Sigmoid colon (tissue), 7 donors: ENCODE measurements at places on chromosomes 4 and X.

GRCh38 chrX:46884799-46885198, 27.4 kb upstream of the JADE3 start:
- H3K4me3 ChIP-seq: no peak overlapping the region
- no peak for DNase-seq
- no peaks in the 10 kb centered on the region for H3K27me3 ChIP-seq
- H3K4me1 ChIP-seq: no peaks in the 10 kb centered on the region

DNA sequence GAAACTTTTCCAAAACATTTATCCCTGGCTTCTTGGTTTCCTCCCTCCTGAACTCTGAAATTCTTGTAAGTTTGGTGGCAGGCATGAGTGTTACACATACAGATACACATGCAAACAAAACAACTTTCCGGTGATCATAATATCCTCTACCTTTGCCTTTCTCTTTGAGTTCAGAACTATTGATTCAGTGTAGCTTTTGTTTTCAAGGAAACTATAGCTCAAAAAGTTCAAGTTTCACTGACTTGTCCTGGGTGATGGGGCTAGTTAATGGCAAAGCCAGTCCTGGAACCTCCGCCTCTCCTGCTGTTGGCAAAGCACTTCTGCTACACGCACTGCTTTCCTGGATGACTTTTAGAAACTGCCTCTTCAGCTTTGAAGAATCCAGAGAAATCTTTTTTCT, 177.3 kb upstream of the FAT1 start:
- no peak overlapping the region for H3K4me3 ChIP-seq
- H3K4me1 ChIP-seq: peaks cover 12% of the 10 kb centered on the region
- no peaks in the 10 kb centered on the region for H3K36me3 ChIP-seq
- DNase-seq: no peak
- H3K27ac ChIP-seq: no peak overlapping the region

DNA sequence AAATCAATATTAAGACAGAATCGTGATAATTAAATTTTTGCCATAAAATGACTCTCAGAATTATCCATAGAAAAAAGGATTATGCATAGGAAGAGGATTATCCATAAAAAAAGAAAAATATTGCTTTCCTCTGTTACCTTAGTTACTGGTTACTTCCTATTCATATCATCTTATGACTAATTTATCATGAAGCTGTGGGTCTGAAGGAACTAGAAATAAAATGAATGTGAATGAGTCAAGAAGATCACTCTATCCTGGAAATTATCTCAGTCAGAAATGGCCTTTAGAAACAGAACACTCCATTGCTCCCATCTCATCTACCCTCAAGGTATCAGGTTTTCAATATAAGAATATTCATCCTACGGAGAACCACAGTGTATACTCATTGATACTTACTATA, 19.4 kb downstream of the RPS6KA6 start:
- no peak for DNase-seq
- H3K36me3 ChIP-seq: no peaks in the 10 kb centered on the region
- H3K27me3 ChIP-seq: no peaks in the 10 kb centered on the region
- no peaks in the 10 kb centered on the region for H3K4me1 ChIP-seq
- H3K4me3 ChIP-seq: no peak overlapping the region

DNA sequence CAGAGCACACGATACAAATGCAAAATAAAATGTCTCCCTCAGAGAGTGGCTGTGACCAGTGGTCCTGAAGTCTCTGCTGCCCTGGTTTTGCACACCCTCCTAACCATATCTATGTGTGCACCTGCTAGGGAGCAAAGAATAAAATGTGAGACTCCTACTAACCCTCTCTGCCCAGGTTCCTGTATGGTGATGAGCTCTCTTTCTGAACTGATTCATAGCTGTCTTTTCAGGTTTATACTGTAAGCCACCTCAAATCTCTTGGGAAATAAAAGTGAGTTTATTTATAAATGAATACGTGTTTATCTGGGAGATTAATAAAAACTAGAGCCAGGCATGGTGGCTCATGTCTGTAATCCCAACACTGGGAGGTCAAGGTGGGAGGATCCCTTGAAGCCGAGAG, 126.0 kb upstream of the RBPJ start:
- H3K4me1 ChIP-seq: no peaks in the 10 kb centered on the region
- H3K36me3 ChIP-seq: no peaks in the 10 kb centered on the region
- no peak overlapping the region for H3K4me3 ChIP-seq
- no peak for DNase-seq
- no peaks in the 10 kb centered on the region for H3K27me3 ChIP-seq

GRCh38 chrX:19968276-19968675, 22.6 kb downstream of the BCLAF3 start:
- peaks cover 3% of the 10 kb centered on the region for H3K36me3 ChIP-seq
- no peak overlapping the region for H3K4me3 ChIP-seq
- H3K27ac ChIP-seq: no peak overlapping the region
- no peak for DNase-seq

GRCh38 chrX:13646154-13646549, 6.8 kb upstream of the TCEANC start:
- no peak overlapping the region for H3K27ac ChIP-seq
- DNase-seq: peak; percentile 73
- H3K36me3 ChIP-seq: no peaks in the 10 kb centered on the region

GRCh38 chr4:70920592-70920991, 18.4 kb downstream of the MOB1B start:
- peaks cover 17% of the 10 kb centered on the region for H3K4me1 ChIP-seq
- no peak for DNase-seq
- no peaks in the 10 kb centered on the region for H3K36me3 ChIP-seq
- H3K27ac ChIP-seq: no peak overlapping the region

DNA sequence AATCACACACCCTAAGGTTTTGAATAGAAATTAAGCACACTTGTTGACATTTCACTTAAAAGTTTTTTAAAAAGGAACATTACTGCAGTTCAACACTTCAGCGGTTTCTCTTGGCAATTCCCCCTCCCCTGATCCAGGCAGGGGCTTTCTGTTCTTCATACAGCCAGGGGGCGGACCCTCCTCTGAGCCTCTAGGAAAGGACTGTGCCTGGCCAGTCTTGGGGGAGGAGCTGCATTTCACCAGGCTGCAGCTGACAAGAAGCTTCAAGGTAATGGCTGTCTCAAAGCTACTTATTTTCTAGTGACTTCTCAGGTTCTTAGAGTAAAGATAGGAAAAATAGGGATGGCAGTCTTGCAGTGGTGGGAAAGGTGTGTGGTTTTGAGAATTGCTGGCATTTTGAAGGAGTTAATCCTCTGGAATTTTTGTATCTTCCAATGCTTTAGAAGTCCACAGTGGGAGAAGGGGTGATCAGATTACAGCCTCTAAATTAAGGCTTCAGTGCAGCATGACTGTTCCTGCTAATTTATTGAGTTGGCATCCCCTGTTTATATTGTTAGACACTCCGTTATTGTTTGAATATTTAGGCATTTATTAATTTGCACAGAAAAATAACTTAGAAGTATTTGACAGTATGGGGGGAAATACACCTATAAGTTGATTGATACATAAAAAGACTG, 33.5 kb downstream of the PWWP3B start:
- H3K4me3 ChIP-seq: no peak overlapping the region
- no peaks in the 10 kb centered on the region for H3K36me3 ChIP-seq
- no peaks in the 10 kb centered on the region for H3K4me1 ChIP-seq
- no peak for DNase-seq
- H3K27me3 ChIP-seq: no peaks in the 10 kb centered on the region
- H3K27ac ChIP-seq: no peak overlapping the region

GRCh38 chr4:174358410-174358809, 74.7 kb downstream of the CEP44 start:
- no peak overlapping the region for H3K4me3 ChIP-seq
- no peaks in the 10 kb centered on the region for H3K4me1 ChIP-seq
- H3K36me3 ChIP-seq: no peaks in the 10 kb centered on the region

DNA sequence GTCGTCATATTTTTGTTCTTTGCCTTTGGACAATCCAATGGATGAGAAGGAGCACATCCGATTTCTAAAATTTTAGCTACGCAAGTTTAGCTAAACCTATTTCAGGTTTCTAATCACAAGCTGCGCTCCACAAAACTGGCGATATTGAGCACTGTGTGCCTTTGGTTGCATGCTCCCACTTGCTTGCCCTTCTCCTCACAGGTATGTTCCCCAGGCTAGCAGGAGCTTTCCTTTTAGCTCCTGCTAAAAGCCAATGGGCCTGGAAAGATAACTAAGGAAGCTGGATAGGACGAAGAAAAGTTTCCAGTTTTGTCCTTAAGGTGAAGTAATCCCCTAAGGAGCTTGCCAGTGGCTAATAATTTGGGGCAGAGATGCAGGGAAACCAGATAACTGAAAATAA, 975.2 kb downstream of the FSTL5 start:
- H3K4me3 ChIP-seq: no peak overlapping the region
- no peak for DNase-seq
- no peaks in the 10 kb centered on the region for H3K36me3 ChIP-seq
- H3K4me1 ChIP-seq: no peaks in the 10 kb centered on the region

DNA sequence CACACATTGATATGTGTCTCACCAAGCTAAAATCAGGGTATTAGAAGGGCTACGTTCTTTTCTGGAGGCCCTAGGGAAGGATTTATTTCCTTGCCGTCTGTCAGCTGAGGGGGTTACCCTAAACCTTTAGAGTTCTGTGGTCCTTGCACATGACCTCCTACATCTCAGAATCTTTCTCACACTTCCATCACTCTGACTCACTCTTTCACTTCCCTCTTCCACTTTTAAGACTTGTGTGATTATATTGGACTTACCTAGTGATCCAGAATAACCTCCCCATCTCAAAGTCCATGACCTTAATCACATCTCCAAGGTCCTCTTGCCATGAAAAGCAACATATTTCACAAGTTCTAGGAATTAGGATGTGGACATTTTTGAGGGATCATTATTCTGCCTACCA, 53.6 kb upstream of the FUNDC1 start:
- H3K4me3 ChIP-seq: no peak overlapping the region
- no peak for DNase-seq
- H3K4me1 ChIP-seq: no peaks in the 10 kb centered on the region
- no peaks in the 10 kb centered on the region for H3K27me3 ChIP-seq

GRCh38 chr4:147543034-147543433, 62.1 kb downstream of the EDNRA start:
- no peaks in the 10 kb centered on the region for H3K4me1 ChIP-seq
- H3K27ac ChIP-seq: no peak overlapping the region
- no peaks in the 10 kb centered on the region for H3K36me3 ChIP-seq

- H3K4me1 ChIP-seq: no peaks in the 10 kb centered on the region
- no peak for DNase-seq
- peak overlapping the region; percentile 53 for H3K4me3 ChIP-seq
- peak overlapping the region; percentile 75 for H3K27ac ChIP-seq
These were observed 579 bp downstream of the IL3RA start for GRCh38 chrX:1336948-1337779.

GRCh38 chr4:112637552-112637866, 566 bp downstream of the LARP7 start:
- no peaks in the 10 kb centered on the region for H3K27me3 ChIP-seq
- H3K27ac ChIP-seq: peak overlapping the region; percentile 91
- H3K4me3 ChIP-seq: peak overlapping the region; percentile 55
- no peak for DNase-seq
- no peaks in the 10 kb centered on the region for H3K36me3 ChIP-seq
- H3K4me1 ChIP-seq: peaks cover 16% of the 10 kb centered on the region

GRCh38 chr4:109020861-109021260, 258.0 kb upstream of the ETNPPL start:
- H3K27me3 ChIP-seq: no peaks in the 10 kb centered on the region
- peaks cover 8% of the 10 kb centered on the region for H3K4me1 ChIP-seq
- no peak for DNase-seq
- no peak overlapping the region for H3K27ac ChIP-seq

GRCh38 chr4:138555108-138555507, 313.0 kb upstream of the SLC7A11 start:
- H3K4me3 ChIP-seq: no peak overlapping the region
- no peaks in the 10 kb centered on the region for H3K36me3 ChIP-seq
- DNase-seq: no peak
- H3K4me1 ChIP-seq: no peaks in the 10 kb centered on the region

DNA sequence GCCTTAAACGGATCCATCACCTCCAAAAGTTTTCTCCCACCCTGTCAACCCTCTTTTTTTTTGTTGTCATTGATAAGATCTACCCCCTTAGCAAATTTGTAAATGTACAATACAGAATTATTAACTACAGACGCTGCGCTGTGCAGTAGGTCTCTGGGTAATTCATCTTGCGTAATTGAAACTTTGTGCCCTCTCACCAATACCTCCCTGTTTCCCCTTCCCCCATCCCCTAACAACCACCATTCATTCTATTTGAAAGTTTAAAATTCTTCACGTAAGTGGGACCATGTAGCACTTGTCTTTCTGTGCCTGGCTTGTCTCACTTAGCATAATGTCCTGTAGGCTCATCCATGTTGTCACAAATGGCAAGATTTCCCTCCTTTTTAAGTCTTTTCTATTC, 45.8 kb upstream of the CLDN34 start:
- no peak overlapping the region for H3K27ac ChIP-seq
- DNase-seq: no peak
- H3K4me3 ChIP-seq: no peak overlapping the region

DNA sequence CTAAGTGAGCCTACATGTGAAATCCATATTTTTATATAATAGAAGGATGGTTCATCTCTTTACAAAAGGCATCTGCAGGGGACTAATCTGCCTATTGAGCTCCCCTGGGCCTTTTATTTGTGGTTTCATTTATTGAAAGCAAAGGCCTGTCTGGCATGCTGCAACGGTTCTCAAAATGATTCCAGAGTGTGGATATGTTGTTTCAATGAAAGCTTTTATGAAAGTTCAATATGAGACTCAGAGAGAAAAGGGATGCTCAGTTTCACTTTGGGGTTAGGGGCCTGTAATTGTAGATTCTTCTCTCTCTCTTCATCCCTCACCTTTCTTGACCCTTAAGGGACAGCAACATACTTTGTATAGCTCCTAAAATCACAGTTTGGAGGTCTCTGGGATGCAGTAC, 204.2 kb upstream of the CASK start:
- H3K36me3 ChIP-seq: no peaks in the 10 kb centered on the region
- no peak overlapping the region for H3K4me3 ChIP-seq
- H3K27me3 ChIP-seq: no peaks in the 10 kb centered on the region

DNA sequence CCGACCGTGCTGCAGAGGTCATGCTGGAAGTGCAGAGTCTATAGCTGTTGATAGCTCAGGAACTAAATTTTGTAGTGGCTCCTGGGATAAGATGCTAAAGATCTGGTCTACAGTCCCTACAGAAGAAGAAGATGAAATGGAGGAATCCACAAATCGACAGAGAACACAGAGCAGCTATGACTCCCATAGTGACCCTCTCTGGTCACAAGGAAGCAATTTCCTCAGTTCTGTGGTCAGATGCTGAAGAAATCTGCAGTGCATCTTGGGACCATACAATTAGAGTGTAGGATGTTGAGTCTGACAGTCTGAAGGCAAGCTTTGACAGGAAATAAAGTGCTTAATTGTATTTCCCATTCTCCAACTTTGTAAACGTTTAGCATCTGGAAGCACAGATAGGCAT, 8.8 kb downstream of the MANBA start:
- no peak overlapping the region for H3K27ac ChIP-seq
- DNase-seq: no peak
- no peak overlapping the region for H3K4me3 ChIP-seq
- no peaks in the 10 kb centered on the region for H3K36me3 ChIP-seq
- H3K4me1 ChIP-seq: no peaks in the 10 kb centered on the region
- H3K27me3 ChIP-seq: no peaks in the 10 kb centered on the region

GRCh38 chr4:149931431-149931830, 115.8 kb upstream of the IQCM start:
- H3K4me3 ChIP-seq: no peak overlapping the region
- no peaks in the 10 kb centered on the region for H3K4me1 ChIP-seq
- no peaks in the 10 kb centered on the region for H3K27me3 ChIP-seq
- no peaks in the 10 kb centered on the region for H3K36me3 ChIP-seq

GRCh38 chr4:41106081-41106480, 108.3 kb downstream of the APBB2 start:
- H3K4me1 ChIP-seq: no peaks in the 10 kb centered on the region
- no peak overlapping the region for H3K27ac ChIP-seq
